Naive thymus-derived CD4-positive, alpha-beta T cell (primary cell): ENCODE measurements at places on chromosomes 12 and 14.
A peak's percentile ranks its signal among the peaks of the same experiment; 100 is the strongest.

- no peak for DNase-seq
These were observed 76.0 kb upstream of the CAPRIN2 start for GRCh38 chr12:30830751-30831150.

DNA sequence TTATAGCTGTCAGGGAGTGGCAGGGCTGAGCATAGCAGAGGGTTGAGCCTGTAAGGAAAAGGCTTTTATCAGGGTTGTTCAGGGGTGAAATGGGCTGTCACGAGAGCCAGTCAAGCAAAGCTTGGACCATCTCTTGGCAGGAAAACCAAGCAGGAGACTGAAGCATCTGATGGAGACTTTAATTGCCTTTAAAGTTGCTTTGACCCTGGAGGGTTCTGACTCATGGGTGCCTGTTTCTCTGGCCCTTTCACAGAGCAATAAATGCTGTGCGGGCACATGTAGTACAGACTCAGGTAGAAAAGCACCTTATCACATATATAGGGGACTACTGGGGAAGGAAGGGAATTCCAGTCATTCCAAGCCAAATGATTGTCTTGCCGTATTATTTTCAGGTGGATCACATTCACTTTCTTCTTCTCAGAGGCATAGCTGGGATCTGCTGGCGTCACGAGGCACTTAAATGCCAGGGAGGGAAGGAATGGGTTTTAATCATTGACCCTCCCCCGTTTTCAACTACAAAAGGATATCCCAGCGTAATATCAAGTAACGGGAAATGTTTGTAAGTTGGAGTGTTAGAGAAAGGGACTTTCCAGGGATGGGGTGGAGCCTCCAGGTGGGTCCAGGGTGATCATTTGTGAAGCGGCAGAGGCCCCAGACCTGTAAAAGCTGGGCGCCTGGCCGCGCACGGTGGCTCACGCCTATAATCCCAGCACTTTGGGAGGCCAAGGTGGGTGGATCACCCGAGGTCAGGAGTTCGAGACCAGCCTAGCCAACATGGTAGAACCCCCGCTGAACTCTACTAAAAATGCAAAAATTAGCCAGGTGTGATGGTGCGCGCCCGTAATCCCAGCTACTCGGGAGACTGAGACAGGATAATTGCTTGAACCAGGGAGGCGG lies 34.9 kb downstream of the PLEKHD1 start:
- DNase-seq: no peak

GRCh38 chr12:88893801-88894200 lies 313.5 kb upstream of the KITLG start:
- no peak for DNase-seq

DNA sequence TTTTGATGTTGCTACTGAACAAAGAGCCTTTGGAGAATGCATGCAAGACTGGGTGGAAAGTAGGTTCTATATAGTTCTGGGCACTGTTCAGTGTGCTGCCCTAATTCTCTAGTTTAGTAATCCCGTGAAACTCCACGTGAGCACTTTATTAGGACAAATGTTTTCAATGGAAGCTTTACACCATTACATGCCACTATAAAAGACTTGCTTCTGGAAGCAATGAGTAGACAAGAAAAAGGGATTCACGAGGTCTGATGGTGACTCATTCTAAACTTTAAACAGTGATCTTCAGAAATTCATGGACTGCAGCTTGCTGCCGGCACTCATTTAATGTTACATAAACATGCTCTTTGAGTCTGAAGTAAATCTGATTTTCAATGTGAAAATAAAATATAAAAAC lies 22.3 kb downstream of the ATG14 start:
- no peak for DNase-seq

- DNase-seq: no peak
These were observed 40.1 kb downstream of the NPAS3 start for GRCh38 chr14:32978691-32979255.

DNA sequence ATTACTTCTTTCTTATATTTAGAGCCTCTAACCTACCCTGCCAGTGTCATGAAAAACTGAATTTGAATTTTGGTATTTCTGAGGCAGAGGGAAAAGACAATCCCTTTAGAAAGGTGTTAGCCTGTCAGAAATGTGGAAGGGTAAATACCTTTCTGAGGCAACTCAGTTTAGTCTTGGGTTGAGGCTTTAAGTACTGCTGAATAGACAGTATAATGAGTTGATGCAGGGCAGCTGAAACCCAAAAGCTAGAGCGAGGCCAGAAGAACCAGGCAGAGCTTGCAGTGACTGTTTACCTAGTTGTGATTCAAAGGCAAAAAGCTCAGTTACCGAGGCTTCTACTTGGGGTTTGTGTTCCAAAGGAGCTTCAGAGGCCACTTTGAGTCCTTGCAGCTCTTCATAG lies 18.7 kb downstream of the ZC2HC1C start:
- DNase-seq: no peak

DNA sequence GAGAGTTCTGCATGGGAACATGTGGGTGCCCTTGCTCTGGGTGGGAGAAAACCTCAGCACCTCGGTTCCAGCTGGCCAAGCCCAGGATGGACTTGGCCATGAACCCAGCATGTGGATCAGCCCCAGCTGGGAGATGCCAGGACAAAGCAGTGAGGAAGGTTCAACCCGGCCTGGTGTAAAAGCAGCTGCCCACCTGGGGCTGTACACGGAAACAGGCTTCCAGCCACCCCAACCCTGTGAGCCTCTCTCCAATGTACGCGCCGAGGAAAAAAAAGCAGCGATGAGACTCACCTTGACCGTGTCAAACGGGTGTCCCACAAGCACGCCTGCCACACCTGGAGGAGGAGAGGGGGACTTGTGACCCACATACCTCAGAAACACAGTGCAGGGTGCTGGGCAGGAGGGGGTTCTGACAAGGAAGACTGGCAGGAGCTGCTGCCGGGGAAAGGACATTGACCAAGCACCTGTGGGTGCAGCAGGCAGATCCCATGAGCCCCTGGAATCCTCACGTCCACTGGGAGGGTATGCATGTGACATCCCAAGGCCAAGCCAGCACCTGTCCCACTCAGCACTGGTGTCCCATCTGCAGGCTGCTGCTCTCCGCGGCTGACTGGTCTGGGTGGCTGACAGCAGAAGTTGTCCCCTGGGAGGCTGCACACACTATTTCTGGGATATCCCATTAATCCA lies 7.5 kb downstream of the SLC25A29 start:
- DNase-seq: no peak

- no peak for DNase-seq
These were observed 803 bp downstream of the STK38L start for GRCh38 chr12:27244689-27245488.

GRCh38 chr12:131853832-131854797 lies 25.9 kb downstream of the MMP17 start:
- DNase-seq: no peak

DNA sequence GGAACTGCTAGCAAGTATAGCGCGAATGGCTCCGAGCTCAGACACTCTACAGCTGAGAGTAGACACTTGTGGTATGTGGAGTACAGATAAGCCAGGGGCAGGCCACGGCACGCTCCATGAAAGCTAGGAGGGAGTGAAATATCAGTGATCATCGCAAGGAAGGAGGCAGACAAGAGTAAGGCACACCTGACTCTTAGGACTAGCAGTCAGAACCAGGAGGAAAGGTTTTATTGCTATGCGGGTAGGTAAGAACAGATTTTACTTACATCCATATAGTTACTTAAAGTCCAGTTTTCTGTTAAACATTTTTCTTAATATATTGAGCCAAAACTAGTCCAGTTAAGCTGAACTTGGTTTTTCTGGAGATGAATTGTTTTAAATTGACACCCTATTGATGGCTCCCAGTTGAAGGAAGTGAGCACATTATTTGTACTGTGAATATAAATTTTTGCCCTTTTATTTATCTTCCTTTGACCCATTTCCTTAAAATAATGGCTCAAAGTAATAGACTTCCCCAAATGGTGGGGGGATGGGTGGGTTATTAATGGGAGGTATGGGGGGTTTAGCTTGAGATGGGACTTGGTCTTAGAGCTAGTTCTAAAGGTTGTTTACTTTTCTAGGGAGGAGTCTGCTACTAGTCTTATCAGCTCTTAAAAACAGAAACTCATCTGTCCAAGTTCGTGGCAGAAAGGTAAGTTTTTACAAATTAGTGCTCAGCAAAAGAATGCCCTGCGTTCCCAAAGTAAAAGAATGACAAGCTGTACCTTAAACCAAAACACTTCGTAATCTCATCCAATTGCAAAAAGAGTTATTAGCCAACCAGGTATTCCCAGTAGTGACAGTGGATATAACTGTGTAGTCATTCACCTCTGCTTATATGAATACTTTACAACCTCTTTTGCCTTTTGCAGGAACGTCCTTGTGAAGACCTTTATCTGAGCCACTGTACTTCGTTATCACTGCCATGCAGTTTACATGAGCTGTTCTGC lies 5.8 kb downstream of the HNRNPA1 start:
- no peak for DNase-seq

DNA sequence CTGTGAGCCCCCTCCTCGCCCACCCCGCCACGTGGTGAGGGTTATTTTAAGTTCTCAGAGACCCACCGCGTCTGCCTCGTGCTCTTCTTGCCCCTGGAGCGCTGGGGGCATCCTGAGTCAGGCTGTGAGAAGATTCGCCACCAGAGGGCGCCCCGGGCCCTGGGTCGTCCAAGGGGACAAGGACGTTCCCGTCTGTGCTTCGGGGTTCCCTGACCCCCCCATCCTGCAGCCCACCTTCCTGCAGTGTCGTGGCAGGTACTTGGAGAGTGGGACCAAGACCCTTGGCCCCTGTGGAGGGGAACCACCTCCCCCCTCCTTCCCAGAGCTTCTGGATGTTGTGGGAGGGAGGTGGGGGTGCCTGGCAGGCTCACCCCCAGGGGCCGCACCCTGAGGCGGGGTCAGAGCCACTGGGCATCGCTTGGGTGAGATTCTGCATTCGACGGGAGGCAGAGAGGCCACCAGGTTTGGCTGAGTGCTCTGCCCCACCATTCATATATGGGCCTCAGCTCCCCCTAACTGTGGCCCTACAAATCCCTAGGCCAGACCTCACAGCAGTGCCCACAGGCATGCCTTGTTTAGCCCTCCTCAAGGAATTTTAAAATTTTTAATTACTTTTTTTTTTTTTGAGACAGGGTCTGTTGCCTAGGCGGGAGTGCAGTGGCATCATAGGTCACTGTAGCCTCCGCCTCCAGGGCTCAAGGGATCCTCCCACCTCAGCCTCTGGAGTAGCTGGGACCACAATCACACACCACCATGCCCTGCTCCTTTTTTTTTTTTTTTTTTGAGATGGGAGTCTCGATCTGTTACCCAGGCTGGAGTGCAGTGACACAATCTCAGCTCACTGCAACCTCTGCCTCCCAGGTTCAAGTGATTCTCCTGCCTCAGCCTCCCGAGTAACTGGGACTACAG lies 17.0 kb downstream of the RHOF start:
- peak; percentile 86 for DNase-seq

DNA sequence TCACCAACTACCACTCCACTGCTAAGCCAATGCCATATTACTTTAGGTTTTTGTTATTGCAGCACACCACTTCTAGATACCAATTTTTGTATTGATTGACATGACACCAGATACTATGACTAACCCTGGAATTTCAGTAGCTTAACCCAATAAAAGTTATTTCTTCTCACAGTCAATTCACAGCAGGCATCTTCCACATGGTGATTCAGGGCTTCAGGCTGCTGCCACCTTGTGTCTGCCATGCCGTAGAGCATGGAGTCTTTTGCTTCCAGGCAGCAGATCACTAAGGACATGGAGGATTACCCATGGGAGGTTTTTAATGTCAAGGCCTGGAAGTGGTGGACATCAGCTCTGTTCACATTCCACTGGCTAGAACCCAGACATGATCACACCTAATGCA lies 56.4 kb upstream of the LTA4H start:
- no peak for DNase-seq

DNA sequence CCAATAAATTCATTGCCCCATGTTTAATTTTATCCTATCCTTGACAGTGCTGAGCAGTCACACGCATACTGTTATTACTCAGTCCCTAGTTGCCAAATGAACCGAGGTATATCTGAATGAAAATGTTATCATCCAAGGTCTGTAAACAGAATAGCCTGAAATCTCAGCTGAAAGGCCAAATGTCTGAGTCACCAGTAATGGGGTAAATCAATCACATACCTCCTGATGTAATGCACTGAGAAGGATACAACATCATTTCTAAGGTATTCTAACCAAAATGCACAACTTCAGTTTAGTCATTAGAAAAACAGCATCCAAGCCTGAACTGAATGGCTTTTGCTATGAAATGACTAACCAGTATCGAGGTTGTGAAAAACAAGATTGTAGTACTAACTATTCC lies 228.6 kb downstream of the DPF3 start:
- no peak for DNase-seq

- no peak for DNase-seq
These were observed 1.5 kb upstream of the BEGAIN start for GRCh38 chr14:100588671-100589070.

DNA sequence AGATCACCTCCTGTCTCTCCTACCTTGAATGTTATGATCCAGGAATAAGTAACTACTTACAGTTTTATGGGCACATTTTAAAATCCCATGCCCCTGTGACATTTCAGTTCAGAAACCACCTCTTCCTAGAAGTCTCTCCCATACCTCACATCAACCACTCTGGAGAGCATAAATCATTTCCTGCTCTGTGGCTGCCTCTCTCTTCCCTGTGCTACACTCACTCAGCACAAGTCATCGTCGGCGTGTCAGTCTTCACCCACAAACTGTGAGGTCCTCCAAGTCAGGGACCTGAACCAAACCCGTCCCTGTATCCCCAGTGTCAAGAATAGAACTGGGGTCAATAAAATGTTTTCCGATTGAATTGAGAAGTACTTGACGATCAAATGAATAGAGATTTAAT lies 863.3 kb downstream of the BCL11B start:
- DNase-seq: no peak

GRCh38 chr12:127455347-127456265 lies 811.4 kb upstream of the TMEM132C start:
- DNase-seq: no peak

GRCh38 chr14:51681411-51681810 lies 29.7 kb downstream of the FRMD6 start:
- DNase-seq: no peak

DNA sequence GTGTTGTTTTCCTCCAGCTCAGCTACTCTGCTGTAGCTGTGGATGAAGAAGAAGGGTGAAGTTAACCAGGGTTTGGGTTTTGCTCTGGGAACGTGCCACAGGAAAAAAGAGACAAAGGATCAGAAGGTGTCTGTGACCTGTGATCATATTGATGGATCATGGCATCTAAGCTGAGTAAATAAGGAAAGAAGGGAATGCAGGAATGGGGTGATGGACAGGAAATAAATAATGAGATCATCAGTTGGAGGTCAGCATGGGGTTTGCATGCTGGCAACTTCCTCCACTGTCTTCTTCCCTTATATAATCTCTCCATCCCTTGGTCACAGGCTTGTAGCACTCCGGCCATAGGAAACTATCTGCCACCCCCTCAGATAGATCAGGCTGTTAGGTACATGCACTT lies 430.3 kb upstream of the PDE3A start:
- DNase-seq: no peak

DNA sequence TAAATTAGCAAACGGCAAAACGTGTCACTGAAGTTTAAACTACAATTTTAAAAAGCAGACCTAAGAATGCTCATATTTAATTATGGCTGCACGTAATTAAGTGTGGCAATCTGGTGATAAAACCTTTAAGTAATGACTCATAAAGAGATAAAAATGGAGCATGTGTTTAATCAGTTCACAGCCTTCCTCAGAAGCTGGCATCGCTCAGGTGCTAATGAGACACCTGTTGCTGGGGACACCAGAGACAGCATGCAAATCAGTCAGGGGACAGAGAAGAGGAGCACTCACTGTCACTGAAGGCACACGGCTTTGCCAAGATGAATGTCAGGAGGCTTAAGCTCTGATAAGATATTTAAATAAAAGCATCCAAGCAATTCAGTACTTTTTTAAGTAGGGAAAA lies 840.3 kb downstream of the GALC start:
- DNase-seq: no peak
